Activated CD4-positive, CD25-positive, alpha-beta regulatory T cell treated with anti-CD3 and anti-CD28 coated beads, Interleukin-2, amount 50 U/mL, for 72 hours (primary cell): ENCODE measurements at places on chromosomes 7 and 10.

GRCh38 chr7:134888141-134888740, 98.1 kb upstream of the AGBL3 start:
- no peak for DNase-seq

DNA sequence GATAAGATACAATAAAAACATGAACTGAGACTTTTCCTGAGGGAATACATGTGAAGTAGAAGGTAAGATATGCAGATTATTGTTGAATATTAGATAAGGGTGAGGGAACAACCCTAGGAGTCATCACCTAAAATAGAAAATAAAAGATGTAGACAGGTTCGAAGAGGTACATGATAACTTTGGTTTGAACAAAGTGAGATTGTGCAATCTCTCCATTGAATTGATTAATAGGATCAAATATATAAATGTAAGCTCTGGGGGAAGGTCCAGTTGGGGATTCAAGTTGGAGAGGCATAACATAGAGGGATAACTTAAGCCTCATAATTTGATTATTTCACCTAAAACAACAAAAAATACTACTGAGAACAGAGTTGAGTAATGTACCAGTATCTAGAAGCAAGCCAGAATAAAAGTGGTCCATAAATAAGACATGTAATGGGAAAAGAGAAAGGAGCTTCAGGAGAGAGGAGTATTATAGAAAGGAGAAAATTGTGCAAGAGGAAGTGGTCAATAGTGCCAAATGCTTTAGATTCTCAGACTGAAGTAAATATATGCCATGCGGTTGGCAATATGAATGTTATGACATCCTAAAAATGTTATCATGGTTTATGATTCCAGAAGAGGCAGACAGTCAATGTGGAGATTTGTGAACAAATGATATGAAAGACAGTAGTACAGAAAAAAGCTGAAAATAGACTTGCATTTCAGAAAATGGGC, 282.3 kb upstream of the CHRM2 start:
- DNase-seq: no peak

DNA sequence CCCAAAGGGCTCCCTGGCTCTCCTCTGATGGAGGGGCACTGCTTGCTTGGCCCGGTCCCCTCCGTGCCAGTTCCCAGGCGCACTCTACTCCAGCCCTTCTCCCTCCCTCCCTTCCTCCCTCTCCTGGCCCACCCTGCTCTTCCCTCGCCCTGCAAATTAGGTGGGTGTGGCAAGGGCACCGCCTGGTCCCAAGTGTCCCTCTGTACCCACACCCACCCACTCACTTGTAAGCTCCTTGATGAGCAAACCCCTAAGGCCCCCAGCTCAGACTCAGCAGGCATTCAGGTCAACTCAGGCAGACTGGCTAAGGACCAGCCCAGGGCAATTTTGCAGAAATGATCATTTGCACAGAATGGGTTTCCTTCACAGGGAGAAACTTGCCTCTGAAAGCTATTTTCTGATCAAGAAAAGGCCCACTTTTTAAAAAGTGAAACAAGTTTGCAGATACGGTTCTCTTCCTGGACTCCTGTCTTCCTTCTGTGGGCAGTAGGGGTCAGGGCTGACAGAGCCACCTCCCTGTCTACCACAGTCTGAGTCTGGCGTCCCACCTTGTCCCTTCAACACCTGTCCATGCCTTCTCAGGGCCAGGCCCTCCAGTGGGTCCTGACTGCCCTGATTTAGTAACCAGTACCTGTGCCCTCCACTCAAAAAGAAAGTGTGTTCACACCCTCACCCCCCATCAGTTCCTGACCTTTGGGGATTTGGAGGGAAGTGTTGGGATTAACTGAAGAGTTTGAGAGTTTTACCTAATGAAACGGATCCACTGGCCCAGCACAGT, 28.3 kb downstream of the C10orf71 start:
- DNase-seq: no peak

GRCh38 chr10:61847087-61847486, 54.4 kb upstream of the ARID5B start:
- DNase-seq: no peak

DNA sequence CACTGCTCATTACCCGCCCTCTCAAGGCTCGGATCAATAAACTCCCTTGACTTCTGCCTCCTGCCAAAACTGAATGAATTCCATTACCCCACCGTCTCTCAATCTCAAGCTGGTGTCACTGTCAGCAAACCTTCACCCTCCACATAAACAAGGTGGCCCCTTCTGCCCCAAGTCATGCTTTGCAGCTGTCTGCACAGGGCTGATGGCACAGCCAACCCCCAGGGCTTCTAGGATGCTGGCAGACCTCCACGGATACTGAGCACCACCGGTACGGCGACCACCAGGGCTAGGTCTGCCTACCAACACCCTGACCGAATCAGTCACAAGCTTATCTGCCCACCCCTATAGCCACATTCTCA, 46.1 kb downstream of the PARD3 start:
- no peak for DNase-seq

DNA sequence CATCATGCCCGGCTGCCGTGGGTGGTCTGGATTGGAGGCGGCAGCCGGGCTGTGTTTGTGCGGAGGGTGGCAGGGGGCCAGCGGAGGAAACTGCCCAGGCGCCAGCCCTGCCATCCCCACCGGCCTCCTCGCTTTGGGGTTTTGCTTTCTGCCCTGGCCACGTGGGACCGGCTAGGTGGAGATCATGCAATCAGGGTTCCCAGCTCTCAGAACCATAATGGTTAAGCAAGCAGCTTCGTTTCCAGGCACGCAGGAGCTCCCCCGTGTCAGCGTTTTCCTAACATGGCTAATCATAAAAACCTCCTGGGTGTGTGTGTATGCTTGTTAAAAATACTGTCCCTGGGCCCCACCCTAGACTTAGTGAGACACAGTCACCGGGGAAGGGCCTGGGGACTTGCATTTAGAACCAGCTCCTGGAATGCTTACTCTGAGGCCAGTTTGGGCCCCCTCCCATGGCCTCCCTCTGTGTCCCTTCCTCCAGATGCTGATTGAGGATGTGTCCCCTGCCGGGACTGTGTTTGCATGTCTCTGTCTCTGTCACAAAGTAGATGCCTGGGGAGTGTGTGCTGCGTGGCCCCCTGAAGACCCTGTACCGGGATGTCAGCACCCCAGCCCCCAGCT, 119.3 kb downstream of the CUX1 start:
- DNase-seq: no peak

GRCh38 chr7:37113661-37114355, 334.9 kb downstream of the ELMO1 start:
- no peak for DNase-seq

- no peak for DNase-seq
Measured at GRCh38 chr10:18044976-18045720, 93.4 kb downstream of the SLC39A12 start.

GRCh38 chr10:71585564-71586290, 133.9 kb downstream of the C10orf105 start:
- no peak for DNase-seq

- DNase-seq: no peak
Measured at GRCh38 chr10:14309593-14309992, 21.1 kb downstream of the FRMD4A start.

DNA sequence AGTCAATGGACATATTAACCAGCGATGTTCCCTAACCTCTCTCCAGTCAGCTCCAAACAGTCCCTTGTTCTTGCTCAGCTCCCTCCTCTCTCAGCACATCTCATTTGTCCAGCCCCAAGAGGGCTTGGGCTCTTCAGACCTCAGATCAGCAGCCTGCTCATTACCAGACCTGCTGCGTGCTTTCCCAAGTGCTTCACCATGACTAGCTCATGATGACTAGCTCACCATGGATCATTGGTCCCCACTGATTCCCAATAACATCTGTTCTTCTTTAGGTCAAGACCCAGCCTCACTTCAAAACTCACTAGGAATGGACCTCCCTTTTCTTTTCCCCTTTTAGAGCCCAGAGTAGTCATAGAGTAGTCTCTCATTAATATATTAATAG, 121.9 kb downstream of the SLC16A9 start:
- no peak for DNase-seq

DNA sequence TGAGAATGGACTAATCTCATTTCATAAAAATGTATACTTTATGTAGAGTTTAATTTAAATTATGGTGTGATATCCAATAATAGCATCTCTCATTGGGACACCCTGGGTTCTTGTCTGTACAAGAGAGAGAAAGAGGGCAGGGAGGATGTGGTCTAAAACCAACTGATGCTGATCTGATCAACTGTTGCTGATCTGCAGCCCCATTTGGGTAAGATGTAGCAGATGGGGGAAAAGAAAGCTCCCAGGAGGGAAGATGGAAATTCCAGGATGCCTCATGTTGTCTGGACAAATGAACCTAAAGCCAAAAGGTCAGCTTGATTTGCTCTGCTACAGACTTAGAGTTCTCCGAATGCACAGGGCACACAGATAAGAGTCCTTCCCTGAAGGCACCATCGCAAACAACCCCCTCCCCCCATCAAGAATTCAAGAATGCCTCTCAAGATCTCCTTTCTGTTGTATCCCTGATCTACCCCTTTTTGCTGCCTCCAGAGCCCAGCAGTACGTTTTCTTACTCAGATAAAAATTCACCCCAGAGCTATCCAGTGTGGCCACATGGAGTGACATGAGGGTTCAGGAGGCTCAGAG, 171.4 kb upstream of the INHBA start:
- DNase-seq: no peak

GRCh38 chr10:352476-353235, 217.4 kb downstream of the ZMYND11 start:
- no peak for DNase-seq

- DNase-seq: no peak
Measured at GRCh38 chr10:1600861-1601260, 136.5 kb downstream of the ADARB2 start.

DNA sequence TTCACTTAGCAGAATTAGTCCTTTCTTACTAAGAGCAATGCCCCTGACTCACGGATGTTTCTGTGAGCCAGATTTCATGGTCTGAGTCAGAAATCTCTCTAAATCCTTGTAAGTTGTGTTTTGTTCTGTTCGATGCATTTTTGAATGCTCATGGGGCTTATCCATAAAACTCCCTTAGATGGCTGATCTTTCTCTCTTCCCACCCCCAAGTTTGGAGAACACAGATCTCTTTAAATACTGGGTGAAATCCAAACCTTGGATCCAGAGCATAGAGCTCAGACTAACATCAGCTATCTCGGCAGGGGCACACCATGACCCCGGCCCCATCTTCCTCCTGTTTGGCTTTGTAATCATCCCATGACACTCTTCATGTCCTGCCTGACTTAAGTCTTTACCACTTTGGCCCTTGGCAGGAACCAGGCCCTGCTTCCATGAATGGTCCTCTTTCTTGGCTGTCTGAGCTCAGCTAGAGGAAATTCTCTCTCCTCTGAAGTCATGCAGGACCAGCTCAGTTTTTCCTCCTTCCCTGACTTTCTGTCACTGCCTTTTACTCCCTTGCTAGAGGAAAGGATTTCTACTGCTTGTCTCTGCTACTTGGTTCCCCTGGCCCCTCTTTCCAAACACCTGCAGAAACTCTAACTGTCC, 120.4 kb upstream of the RAB11FIP2 start:
- DNase-seq: no peak
